ENCODE measurements at places on chromosomes 5 and 9.
A peak's percentile ranks its signal among the peaks of the same experiment; 100 is the strongest.

DNA sequence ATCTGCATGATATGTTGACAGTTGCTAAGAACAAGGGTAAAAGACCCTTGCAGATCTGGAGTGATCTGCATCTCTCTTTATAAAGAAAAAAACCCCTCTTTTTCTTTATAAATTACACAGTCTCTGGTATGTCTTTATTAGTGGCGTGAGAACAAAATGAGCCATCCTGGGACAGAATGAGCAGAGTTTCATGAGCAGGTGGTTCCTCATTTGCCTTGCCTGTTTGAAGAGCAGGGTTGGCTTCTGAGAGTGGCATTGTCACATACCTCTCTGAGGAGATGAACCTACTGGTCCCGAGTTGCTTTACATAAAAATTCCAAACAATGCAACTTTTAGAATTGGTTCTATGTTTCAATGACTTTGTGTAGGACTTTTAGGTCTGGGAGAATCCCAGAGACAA, 94.3 kb downstream of the INSYN2B start:
- no peak for DNase-seq

DNA sequence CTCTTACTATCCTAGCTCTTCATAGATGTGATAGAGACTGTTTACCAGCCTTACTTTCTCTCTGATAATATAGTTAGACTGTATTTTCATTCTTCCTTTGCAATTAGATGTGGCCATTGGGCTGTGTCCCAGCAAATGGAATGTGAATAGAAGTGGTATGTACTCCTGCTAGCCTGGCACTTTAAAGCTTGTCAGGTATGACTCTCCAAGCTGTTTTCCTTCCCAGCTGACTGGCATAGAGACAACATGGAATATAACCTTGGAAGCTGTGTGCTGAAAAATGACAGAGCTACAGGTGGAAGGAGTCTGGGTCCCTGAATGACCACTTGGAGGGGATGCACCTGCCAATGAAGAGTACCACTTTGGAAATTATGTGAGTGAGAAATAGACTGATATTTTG, 116.2 kb downstream of the DIRAS2 start:
- DNase-seq = no peak

DNA sequence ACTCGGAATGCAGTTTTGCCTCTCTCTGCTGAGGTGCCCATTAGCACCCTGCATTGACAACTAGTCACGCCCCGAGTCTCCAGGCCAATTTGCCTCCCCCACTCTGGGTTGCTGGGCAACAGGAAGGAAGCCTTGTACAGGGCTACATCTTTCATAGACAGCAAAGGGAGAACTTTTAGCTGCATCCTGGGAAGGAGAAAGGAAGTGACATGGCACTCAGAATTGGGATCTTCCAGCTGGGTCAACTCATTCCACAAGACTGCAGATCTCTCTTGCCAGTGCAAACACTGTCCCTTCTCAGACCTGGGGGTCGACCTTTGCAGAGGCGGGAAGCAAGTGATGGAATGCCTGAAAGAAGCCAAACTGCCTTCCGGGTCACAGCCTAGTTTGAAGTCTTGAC, 282.0 kb downstream of the SLIT3 start:
- DNase-seq = no peak

DNA sequence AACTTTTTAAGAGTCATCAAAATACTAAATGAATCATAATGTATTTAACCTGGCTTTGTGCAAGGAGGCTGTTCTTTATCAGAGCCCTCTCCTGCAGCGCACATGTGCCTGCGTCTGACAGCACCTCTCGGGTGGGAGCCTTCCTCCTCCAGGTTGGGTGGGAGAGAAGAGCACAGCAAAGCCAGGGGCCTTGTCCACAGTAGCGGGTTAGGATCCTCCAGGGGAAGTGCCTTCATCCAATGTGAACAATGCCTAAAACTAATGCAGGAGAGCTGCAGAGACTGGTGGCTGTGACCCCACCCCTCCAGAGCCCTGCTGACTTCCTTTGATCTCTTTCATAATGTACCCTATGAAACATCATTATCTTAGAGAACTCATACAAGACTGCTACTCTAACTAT, 10.2 kb downstream of the UBE2QL1 start:
- DNase-seq = no peak

GRCh38 chr9:76490249-76490990, 31.4 kb downstream of the GCNT1 start:
- DNase-seq = no peak

DNA sequence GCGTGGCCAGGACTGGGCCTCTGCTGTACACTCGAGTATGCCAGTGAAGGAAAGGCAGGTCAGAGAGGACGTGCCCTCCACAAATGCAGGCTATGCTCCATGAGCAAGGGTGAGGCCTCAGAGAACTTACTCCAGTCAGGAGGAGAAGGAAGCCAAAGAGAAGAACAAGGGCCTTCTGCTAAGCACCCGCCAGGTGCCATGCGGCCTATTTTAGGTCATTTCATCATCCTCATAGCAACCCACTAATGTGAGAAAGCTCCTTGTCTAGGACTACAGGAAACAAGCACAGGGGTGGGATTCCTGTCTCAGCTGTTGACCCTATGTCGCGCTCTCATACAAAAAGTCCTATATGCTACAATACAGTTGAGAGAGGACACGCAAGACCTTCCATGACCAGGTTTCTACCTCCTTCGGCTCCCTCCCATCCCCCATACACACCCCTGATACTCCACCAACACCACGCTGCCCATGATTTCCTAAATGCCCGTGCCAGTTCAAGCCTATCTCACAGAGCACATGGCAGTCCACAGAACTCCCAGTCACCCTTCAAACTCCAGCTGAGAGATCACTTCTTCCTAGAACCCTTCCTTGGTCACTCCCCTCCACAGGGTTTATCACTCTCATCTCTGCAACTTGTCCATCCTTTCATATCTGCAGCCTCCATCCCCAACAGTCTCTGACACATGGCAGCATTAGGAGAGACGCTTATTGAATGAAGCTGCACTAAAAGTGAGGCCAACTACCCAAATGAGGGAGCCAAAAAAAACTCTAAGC, 26.8 kb downstream of the PSMB7 start:
- no peak for DNase-seq

DNA sequence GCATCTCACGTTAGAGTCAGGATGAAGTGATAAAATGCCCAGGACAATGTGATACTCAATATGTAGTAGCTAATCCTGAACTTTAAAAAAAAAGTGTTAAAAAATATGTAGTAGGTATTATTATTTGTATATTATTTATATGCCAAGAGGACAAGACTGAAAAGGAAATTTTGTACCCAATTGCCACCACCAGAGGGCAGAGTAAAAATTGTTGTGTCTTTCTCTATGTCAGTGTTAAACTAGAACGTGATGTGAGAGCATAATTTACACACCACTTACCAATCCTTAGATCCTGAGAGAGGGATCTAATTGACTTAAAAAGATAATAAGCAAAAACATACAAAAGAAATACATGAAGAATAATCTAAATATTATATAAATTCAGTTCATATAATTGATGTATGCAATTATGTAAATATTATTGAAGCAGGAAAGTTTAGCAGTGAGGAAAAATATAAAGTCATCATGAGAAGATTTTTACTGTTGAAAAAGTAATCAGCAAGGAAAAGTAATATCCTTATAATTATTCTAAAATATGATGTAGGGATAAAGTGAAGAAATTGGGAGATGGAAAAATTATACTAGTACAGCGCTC, 288.9 kb downstream of the RAB3C start:
- DNase-seq = peak; percentile 69

- no peak for DNase-seq
These were observed 88.8 kb downstream of the SECISBP2 start for GRCh38 chr9:89407070-89407469.

GRCh38 chr9:134570151-134570621, 71.4 kb upstream of the COL5A1 start:
- DNase-seq = no peak

- peak; percentile 26 for DNase-seq
These were observed 25.8 kb upstream of the FRRS1L start for GRCh38 chr9:109192732-109193361.

All from HT-29 (cell line).